Stimulated activated memory B cell treated with anti-CD40 and anti-IgM and Interleukin-4, amounts not matched to agents 10 μg/mL and 1 μg/mL and 100 μg/mL, for 72 hours (primary cell): ENCODE measurements at places on chromosomes 4 and X.

DNA sequence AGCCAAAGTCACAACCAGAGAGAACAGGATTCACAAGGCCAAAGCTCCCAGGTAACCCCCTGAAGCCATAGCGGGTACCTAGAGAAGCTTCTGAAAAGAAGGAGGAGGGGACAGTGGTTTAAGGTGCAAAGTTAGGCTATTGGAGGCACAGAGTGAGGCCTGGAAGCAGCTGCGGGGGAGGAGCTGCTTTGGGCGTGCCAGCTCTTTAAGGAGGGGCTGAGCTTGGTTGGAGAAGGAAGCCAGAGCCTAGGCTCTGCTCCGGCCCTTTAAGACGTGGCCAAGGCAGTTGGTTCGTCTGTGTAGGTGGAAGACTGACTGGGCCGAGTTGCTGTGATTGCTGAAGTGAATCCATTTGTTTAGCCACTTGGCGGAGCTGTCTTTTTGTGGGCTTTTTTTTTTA lies 1.5 kb downstream of the KLF8 start:
- ATAC-seq: peak; percentile 90

DNA sequence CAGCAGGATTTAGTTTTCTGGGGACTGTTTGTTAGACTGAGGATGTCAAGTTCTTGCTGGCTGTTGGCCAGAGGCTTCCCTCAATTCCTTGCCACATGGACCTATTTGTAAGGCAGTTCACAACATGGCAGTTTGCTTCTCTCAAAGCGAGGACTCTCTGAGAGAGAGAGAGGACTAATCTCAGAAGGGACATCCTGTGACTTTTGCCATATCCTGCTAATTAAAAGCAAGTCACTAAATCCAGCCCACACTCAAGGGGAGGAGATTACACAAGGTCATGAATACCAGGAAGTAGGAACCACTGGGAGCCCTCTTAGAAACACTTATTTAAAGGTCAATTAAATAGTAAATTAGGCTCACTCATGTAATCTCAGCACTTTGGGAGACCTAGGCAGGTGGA lies 38.2 kb downstream of the PPP1R2C start:
- no peak for ATAC-seq

DNA sequence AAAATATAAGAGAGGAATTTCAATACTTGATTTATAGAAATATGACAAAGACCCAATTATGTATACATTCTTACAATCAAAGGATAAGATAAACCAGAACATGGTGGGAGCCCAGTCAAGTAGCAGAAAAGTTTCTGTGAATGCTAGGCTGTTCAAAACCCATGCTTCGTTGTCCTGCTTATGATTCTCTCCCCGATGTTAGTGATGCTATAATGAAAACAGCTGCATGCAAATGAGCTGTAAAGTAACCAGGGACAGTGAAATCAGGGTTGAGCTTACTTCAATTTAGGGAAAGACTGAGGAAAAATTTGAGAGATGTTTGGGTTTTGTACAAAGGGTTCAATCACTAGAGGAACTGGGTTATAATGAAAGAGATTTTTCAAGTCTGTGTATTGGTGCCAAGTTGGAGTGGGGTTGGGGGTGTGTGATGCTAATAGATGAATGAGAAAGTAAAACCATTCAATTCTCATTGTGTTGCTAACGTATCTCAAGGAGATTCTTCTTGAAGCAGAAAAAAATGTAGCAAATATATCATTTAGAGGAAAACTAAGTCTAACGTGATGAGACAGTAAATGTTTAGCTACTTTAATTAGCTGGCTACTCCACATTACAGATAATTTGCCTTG lies 59.3 kb upstream of the PPP1R2C start:
- no peak for ATAC-seq

GRCh38 chrX:132093239-132093860 lies 34.5 kb downstream of the FRMD7 start:
- ATAC-seq: no peak

DNA sequence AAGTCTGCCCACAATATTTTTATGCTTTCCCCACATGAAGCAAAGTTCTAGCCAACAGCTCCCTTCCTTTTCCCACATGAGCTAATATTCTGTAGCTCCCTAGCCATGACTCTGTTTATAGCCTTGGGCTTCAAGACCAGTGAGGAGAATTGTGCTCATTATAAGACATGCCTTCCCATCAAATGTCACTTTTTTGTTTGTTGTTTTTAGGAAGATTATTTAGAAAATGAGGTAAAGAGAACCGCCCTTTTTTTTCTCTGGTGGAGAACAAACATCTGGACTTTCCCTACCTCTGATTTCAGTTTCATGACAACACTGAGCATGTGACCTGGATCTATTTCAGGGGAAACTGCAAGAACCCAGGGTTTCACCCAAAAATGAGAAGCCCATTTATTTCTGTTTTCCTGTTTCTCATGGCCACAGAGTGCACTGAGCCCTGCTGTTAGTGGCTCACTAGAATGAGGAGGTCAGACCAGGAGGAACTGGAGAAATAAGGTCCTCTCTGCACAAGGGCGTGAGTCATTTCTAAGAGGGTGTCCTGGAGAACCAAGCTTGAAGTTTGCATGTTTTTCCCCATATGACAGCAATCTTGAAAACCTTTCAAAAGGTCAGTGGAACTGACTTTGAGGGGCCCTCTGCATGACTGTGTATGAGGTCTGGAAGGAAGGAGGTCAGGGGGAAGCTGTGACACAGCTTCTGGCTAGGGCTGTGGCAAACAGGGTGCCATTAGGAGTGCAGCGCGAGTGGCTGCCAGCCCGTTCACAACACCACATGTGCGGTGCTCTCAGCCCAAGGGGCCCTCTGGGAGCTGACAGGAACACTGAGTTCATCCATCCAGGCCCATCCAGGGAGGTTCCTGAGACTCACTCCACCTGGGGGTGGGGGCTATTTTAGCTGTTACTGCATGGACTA lies 55.2 kb downstream of the CHST7 start:
- peak; percentile 97 for ATAC-seq

GRCh38 chr4:82247171-82247570 lies 126.6 kb downstream of the HNRNPD start:
- no peak for ATAC-seq

DNA sequence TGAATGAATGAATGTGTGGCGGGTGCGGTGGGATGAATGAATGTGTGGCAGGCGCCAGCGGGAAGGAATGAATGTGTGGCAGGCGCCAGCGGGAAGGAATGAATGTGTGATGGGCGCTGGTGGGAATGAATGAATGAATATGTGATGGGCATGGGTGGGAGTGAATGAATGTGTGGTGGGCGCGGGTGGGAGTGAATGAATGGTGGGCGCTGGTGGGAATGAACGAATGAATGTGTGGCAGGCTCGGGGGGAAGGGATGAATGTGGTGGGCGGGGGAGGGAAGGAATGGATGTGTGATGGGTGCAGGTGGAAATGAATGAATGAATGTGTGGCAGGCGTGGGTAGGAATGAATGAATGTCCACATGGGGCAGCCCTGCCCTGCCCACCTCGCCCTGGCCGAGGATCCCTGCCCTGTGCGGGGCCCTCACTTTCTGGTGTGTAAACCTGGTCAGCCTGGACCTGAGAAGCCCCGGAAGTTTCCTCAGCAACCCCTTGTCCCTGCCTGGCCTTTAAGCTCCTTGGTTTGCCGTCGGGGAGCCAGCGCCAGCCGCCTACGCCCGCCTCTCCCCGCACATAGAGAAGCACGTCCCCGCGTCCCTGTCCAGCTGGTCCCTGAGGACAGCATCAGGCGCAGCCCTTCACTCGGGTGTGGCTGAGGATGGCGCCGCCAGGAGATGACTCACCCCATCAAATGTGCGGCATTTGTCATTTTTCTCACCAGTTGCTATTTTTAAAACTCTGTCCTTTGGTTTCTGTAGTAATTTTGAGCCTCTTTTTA lies 112.8 kb upstream of the LRPAP1 start:
- no peak for ATAC-seq

GRCh38 chr4:61763682-61764081 lies 563.6 kb downstream of the ADGRL3 start:
- no peak for ATAC-seq

GRCh38 chr4:145530189-145530588 lies 48.5 kb downstream of the SMAD1 start:
- no peak for ATAC-seq

- ATAC-seq: no peak
Measured at GRCh38 chr4:21011106-21011505, 310.8 kb downstream of the PACRGL start.

- no peak for ATAC-seq
Measured at GRCh38 chr4:46196086-46196485, 72.2 kb upstream of the GABRG1 start.

DNA sequence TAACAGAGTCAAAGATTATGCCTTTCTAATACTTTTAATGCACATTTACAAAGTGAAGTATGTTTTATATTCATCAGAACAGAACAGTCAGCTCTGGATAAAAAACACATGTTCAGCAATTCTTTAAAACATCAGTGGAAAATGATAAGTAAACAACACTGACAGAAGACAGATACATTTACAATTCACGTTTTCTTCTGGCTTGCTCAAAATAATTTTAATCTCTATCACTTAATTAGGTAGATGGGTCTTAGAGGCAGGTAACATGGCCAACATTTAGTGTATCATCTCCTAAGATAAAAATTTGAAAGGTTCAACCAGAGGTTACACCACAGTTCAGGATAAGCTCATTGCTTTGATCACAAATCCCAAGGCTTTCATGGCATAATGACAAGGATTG lies 156.8 kb upstream of the MAB21L2 start:
- no peak for ATAC-seq

GRCh38 chr4:108058685-108059440 lies 69.2 kb downstream of the HADH start:
- ATAC-seq: no peak

DNA sequence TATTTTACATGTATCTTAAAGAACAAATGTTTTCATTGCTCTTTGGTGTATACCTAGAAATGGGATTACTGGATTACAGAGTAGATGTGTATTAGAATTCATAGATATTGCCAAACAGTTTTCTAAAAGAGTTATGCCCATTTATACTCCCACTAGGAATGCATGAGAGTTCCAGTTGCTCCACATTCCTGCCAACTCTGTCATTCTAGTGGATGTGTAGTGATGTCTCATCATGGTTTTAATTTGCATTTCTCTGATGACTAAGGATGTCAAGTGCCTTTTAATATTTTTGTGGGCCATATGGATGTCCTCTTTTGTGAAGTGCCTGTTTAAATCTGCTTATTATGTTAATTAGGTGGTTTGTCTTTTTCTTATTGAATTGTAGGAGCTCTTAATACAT lies 65.6 kb upstream of the BMP2K start:
- ATAC-seq: no peak

- ATAC-seq: no peak
Measured at GRCh38 chr4:62130637-62131036, 930.5 kb downstream of the ADGRL3 start.

DNA sequence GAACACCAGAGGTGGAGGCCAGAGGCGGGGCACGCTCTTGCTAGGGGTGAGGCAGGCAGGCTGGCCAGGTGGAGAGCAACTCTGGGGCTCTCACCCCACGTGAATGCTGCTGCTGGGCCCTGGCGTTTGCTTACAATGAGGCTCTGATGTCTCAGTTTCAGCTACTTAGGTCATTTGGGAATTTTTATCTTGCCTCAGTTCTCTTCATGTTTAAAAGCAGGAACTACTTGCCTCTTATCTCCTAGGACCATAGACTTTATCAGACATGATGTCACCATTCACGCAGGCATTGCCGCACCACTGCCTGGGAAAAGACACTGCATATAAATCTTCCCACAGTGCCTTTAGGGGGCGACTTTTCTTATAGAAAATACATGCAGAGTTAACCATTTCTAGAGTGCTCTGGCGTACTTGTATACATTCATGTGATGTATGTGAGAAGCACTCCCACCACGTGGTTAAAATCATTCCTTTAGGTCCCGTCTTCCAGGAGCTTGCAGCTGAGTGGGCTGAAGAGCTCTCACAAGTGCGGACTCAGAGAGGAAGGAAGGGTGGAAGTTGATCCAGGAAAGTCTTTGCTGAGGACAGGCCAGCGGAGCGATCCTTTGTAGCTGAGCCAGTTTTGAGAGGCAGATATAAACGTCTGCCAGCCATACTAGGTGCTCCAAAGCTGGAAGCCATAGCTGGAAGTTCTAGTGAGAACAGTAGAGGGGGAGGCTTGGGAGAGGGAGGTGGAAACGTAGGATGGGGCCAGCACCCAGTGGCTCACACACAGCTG lies 84.3 kb upstream of the CLDN34 start:
- ATAC-seq: no peak

DNA sequence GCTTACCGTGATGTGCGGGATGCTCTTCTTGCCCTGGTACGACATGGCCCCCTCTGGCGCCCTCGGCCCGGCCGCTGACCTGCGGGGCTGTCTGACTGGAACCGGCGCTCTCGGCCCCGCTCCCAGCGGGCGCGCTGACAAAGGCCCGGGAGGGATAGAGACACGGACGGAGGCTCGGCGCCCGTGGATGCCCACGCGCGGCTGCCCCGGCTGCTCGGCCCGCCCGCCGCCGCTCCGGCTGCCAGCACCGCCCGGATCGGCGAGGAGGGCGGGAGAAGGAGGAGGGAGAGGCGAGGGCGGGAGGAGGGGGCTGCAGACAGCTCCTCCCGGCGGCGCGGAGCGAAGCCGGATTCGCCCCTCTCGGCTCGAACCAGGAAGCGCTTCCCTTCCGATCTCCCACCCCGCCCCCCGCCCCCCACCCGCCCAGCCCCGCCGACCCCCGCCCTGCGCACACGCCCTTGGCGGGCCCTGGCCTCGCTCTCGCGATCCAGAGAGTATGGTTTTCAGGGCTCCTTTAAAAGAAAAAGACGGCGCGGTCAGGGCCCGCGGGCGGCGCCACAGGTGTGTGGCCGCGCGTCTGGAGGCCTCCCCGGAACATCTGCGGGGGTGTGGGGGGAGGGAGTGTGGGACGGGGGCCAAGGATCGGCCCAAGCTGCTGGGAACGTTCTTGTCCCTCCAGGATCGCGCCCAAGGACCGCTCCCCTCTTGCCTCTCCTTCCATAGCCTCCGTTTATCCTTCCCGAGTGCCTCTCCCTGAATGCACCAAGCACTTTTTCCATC lies 4.5 kb downstream of the CRMP1 start:
- ATAC-seq: no peak

- ATAC-seq: no peak
Measured at GRCh38 chr4:165326831-165327210, 648 bp upstream of the MSMO1 start.

- ATAC-seq: no peak
Measured at GRCh38 chr4:128600410-128600809, 209.1 kb upstream of the JADE1 start.

DNA sequence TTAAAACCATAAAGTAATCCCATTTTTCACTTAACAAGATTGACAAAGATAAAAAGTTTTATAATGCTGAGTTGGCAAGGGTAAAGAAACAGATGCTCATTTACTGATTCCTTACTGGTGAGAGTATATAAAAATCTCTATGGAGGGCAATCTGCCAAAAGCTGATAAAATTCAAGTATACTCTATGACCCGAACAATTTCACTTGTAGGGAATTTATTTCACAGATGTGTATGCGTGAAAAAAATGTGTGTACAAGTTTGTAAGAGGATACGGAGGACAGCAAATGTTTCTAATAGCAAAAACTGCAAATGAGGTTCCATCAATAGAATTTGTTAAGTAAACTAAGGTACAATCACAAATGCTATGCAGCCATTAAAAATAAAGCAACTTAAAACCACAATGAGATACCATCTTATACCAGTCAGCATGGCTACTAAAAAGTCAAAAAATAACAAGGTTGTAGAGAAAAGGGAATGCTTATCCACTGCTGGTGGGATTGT lies 23.4 kb downstream of the DHX15 start:
- no peak for ATAC-seq
